ENCODE measurements at places on chromosomes 1 and 21. TPM values are rescaled to one million over a fixed set of nuclear protein-coding genes. Genes with fewer than 3 reads are reported as not detected.

GRCh38 chr1:89490389-89490788 lies 34.2 kb upstream of the LRRC8B start:
- H3K4me1 ChIP-seq: no peaks in the 10 kb centered on the region
- DNase-seq: no peak
- H3K36me3 ChIP-seq: no peaks in the 10 kb centered on the region

DNA sequence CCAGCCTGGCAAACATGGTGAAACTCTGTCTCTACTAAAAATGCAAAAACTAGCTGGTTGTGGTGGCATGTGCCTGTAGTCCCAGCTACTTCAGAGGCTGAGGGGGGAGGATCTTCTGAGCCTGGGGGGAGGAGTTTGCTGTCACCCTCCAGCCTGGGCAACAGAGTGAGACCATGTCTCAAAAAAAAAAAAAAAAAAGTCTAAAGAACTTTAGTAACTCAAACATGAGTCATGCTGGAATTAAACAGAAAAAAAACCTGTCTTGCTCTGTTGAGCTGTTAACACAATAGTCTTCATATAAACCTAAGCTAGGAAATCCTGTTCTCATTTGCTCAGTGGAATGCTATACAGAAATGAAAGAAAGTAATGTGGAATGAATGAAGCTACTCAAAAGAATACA lies 16.7 kb upstream of the DISP1 start:
- no peaks in the 10 kb centered on the region for H3K27me3 ChIP-seq
- no peak overlapping the region for H3K4me3 ChIP-seq
- DNase-seq: peak; percentile 38
- H3K27ac ChIP-seq: no peak overlapping the region

DNA sequence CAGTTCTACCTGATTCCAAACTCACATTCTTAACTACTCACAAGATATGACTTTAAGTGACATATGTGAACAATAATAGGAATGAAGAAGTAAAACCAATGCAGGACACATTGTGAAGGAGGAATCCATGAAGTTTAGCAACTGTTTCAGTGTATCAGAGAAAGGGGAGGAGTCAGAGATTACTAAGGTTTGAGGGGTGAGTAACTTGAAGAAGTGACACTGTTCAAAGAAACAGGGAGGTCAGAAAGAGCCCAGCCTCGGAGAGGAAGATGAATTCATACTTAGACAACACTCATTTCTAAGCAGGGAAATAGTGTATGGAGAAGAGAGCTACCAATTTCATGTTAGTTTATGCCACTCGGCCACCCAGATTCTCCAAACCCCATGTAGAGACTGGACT lies 28.2 kb upstream of the RPF1 start:
- H3K4me3 ChIP-seq: no peak overlapping the region
- DNase-seq: no peak
- no peaks in the 10 kb centered on the region for H3K4me1 ChIP-seq

Gene C1orf210
- polyA plus RNA-seq: 17.2 TPM

- no peak overlapping the region for H3K4me3 ChIP-seq
- no peaks in the 10 kb centered on the region for H3K27me3 ChIP-seq
- peaks cover 16% of the 10 kb centered on the region for H3K4me1 ChIP-seq
- H3K27ac ChIP-seq: no peak overlapping the region
These were observed 14.1 kb downstream of the ZBTB18 start for GRCh38 chr1:244065063-244065793.

DNA sequence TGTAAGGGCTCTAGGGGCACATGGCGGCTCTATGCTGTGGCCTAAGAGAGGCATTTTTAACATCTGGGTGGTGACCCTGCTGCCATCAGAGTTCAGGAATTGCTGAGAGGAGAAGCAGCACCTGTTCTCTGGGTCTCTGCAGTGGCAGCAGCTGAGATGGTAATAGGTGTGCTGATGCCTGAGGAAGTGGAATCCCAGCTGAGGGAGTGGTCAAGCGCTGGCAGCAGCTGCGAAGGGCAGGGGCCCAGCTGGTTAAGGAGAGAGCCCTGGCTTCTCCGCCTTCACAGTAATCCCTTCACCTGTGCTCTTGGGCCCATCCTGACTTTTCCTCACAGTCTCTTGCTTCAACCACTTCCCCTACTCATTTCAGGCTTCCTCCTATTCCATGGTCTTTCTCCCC lies 39.8 kb downstream of the GJA5 start:
- H3K4me3 ChIP-seq: no peak overlapping the region
- no peaks in the 10 kb centered on the region for H3K4me1 ChIP-seq
- DNase-seq: no peak
- H3K27ac ChIP-seq: no peak overlapping the region
- H3K36me3 ChIP-seq: no peaks in the 10 kb centered on the region

GRCh38 chr1:205205055-205205454 lies 6.4 kb downstream of the DSTYK start:
- no peaks in the 10 kb centered on the region for H3K4me1 ChIP-seq
- H3K27me3 ChIP-seq: no peaks in the 10 kb centered on the region
- H3K27ac ChIP-seq: no peak overlapping the region
- DNase-seq: no peak
- no peaks in the 10 kb centered on the region for H3K36me3 ChIP-seq
- no peak overlapping the region for H3K4me3 ChIP-seq
